AG04449 (cell line): ENCODE measurements at places on chromosomes 4 and X.

DNA sequence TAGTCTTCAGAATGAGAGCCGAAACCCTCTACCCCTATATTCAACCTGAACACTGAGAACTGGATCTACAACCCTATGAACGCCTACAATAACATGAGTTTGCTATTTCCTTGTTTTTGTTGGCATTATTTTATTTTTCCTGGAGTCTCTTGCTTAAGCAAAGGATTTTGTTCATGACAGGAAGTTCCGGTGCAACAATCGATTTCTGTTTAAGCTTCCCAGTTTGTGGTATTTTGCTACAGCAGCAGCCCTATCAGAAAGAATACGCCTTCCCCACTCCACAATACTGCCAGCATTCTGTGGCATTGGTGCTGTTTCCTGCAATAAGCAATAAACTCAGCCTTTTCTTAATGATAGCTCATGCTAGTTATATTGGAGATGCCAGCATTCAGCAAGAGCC, 60.9 kb downstream of the NPY5R start:
- no peak for DNase-seq

DNA sequence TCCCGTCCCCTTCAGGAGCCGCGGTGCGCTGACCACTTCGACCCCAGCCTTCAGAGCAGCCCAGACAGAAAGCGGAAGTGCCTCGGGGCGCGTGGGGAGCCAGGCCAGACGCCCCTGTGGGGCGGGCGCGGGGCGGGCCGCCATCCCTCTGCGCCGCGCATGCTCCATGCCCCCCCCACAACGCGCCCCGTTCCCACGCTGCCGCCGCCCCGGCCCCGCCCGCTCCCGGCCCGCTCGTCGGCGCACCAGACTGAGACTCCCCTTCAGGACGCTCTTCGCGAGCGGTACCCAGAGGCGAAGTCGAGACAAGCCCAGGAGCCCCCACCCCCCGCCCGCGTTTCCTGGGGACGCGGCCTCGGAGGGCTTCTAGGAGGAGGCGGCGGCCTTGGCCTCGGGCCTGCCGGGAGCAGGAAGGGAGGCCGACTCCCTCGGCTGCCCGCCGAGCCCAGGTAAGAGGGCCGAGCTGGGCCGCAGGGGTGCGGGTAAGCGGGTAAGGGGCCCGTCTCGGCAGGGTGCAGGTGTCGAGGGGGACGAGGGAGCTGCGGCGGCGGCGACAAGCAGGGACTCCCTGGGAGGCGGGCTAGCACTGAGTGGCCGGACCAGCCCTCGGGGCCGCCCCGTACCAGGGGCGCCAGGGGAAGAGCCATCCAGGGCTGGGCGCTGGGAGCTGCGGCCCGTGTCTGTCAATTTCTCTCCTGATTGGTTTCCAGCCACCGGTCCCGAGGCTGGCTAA, at the start of gene ZFP92:
ZFP92 (plus strand) TSS at position 218 of the 733 bp plus-strand sequence. CDS start 6,851 bp downstream, outside the sequence.
- DNase-seq = no peak

DNA sequence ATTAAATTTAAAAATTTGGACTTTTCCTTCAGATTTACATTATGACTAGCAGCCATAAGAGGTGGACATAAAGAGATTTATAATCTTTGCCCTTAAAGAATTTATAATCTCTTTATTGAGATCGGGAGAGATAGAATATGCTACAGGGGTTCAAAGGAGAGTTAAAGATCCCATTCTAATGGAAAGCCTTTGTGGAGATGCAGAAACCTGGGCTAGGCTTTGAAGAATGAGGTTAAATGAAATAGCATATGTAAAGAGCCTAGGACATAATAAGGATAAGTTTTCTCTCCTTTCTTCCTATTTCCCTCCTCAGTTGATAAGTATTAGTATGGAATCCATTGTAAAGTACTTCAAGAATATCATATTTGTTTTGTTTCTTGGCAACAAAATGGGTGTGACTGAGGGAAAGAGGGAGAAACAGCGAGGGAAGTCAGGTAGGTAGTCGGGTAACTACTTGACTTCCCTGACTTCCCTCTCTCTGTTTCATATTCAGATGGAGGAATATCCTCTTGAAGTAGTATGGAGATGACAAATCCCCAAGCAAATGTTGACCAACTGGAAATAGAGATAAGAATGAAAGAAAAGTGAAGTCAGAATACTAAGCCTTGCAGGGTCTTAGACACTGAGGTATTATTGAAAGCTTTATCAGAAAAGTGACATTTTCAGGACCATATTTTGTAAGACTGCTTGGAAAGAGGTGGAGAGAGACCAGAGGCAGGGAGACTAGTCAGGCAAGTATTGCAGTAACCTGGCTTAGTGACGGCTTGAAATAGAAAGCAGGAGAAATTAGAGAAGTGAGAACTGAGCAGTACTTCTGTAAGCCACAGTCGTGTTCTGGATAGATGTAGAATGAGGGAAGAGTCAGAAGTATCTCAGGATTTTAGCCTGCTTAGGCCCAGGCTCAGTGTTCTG, 82.9 kb downstream of the PDLIM5 start:
- DNase-seq = no peak

DNA sequence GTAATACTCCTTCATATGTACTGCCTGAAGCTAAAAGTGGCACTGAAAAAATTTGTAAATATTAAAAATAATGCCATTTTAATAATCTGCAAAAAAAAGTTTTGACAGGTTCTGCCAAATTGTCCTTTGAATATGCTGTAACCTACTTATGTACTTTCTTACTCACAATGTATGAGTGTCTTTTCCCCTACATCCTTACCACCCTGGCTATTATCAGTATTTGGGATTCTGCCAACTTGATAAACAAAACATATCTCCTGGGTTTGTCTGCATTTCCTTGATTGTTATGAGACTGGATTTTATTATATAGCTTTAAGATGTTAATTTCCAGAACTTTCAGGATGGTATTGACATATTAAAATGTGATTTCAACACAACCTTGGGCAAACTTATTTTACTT, 187.9 kb downstream of the CHM start:
- DNase-seq = no peak

GRCh38 chr4:10032625-10033024, 11.3 kb upstream of the SLC2A9 start:
- DNase-seq = no peak

- no peak for DNase-seq
Measured at GRCh38 chr4:89754531-89754930, 82.4 kb downstream of the SNCA start.

- DNase-seq = no peak
Measured at GRCh38 chr4:143405075-143405730, 68.5 kb downstream of the GAB1 start.

- no peak for DNase-seq
Measured at GRCh38 chrX:130086447-130087206, 23.7 kb downstream of the ELF4 start.

DNA sequence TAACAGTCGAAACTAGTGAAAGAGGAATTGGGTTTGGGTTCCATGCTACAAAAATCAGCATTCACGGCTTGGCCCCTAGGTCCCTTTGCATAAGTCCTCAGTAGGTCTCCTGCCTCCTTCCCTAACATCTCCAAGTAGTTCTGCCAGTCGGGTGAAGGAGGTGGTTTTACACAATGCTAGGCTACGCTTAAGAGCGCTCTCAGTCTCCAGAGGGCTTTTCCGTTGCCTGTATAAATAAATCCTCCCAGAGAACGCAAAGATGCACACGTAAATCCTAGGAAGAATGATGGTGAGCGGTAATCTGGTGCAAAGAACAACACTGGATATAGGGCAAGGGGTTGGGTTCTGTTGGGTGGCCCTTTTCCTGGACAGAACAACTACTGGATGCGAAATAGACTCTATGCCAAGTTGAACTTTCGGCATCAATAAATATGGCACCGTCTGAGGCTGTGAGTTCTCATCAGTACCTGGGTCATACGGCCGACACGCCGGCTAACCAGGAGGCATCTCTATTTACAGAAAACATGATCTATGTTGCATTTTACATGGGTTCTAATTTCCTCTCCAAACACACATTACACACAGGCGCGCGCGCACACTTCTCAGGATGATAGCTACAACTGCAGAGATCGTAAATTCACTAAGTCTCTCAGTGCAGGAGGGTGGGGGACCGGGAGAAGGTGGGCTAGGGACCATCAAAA, 1.3 kb downstream of the CAMK2D start:
- DNase-seq = no peak

GRCh38 chr4:90543419-90544170, 416.4 kb downstream of the CCSER1 start:
- DNase-seq = no peak

DNA sequence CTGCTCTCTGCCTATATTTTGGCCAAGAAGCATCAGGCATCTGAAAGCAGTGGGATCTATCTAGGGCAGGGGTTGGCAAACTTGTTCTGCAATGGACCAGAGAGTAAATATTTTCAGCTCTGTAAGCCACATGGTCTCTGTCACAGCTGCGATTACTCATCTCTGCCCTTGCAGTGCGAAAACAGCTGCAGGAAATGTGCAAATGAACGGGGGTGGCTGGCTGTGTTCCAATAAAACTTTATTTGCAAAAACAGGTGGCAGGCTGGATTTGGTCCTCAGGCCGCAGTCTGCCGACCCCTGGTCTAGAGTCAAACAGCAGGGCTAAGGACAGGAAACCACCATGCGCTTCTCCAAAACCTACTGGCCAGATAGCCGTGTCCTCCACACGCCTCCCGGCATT, 48.6 kb downstream of the ACOX3 start:
- DNase-seq = no peak

DNA sequence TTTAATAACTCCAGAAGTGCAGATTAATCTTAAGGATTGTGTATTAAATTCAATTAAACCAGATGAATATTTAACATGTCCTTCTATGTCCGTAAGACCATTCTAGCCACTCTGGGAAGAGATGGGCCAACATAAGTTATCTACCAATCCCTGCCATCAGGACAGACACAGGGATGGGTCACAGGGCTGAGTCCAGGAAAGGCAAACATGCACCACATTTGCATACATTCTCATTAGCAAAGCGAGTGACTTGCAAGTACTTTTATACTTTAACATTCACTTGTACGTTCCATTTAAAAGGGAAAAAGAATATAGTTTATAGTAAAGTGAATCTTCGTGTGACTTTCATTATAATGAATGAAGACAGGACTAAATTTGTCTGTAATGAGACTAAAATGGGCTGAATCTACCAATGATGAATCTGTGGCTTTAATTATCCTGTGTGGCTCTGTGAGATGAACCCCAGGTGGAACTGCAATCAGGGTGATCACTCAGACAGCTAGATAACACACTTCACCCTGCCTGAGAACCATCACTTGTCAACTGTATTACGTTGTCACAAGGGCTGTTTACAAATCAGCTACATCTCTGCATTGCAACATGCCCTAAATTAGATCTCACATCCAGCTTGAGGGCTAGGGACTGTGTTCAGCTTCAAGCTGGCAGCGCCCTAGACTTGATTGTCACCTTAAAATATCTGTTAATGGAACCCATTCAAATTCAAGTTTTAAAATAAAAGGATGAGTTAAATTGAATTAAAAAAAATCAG, 77.2 kb downstream of the SH3KBP1 start:
- DNase-seq = no peak

DNA sequence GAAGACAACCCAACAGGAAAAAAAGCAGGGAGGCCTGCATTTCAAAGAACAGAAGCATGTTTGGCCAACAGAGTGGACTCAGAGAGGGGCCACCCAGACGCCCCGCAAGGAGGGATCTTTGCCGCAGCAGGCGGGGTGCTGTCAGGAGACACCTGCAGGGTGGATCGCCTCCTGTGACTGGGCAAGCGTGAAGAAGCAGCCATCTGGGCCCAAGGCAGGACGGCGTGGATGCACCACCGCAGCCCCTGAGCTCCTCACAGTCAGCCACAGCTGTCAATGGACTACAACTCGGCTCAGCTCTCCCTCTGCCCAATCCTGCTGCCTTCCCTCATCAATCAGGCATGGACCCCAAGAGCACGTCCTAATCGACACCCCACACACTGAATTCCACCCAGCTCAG, 32.0 kb upstream of the MAN2B2 start:
- no peak for DNase-seq

- DNase-seq = no peak
Measured at GRCh38 chr4:174273930-174274329, 9.5 kb downstream of the FBXO8 start.

- DNase-seq = peak; percentile 23
Measured at GRCh38 chr4:52864793-52865192, 2.7 kb downstream of the RASL11B start.

DNA sequence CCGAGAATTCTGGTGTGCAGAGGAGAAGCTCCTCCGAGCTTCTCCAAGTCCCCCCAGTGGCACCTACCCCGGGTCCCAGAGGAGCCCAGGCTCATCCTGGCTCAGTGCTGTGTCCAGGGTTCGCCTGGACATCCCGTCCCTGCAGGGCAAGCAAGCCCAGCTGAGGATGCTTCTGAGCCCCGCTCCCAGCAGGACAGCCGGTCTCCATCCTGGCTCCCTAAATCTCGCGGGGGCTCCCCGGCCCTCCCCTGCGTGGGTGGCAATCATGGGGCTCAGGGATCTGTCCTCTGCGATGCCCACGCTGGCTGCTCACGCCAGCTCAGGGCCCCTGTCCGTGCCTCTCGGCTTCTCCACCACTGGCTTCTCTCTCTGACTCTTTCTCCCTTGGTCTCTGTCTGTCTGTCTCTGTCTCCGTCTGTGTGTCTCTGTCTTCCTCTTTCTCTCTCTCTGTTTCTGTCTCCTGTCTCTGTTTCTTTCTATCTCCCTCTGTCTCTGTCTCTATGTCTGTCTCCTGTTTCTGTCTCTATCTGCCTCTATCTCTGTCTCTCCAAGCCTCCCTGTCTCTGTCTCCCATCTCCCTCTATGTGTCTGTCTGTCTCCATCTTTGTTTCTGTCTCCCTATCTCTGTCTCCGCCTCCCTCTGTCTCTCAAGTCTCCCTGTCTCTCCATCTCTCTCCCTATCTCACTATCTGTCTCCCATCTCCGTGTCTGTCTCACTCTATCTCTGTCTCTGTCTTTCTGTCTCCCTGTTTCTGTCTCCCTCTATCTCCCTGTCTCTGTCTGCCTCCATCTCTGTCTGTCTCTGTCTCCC, 27.8 kb upstream of the SLC25A6 start:
- DNase-seq = no peak

- no peak for DNase-seq
Measured at GRCh38 chr4:121256887-121257466, 92.9 kb upstream of the TNIP3 start.

- DNase-seq = no peak
Measured at GRCh38 chrX:29478336-29479069, 736.9 kb upstream of the MAGEB2 start.

- no peak for DNase-seq
Measured at GRCh38 chr4:1080961-1081688, 32.2 kb downstream of the RNF212 start.

DNA sequence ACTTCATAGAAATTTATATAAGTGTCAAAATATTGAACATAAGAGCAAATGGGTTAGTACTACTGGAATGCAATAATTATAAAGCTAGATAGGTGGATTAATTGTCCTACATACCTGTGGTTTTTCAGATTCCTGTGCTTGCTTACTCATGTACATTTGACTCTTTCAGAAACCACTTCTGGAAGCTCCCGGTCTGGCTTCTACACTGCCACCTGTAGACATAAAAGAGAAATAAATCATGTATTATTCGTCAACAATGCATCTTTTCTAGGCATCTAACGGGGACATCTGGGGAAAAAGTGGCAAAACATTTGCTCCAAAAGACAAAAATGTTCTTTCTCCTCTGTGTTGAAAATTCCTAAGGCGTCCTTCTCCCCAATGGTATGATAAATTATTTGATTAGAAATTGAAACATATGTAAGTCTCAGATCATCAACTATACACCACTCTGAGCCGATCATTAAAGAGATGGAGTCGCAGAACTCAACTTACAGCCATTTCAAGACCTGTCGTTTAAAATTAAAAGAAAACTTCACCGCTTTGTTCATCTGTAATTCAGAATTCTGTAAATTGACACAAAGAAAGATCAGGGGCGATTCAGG, 648.7 kb upstream of the DIPK2B start:
- DNase-seq = no peak

GRCh38 chr4:112318239-112319142, 21.3 kb downstream of the ALPK1 start:
- no peak for DNase-seq
